NCI-H774 (cell line): ENCODE measurements at places on chromosomes 4 and X.
A peak's percentile ranks its signal among the peaks of the same experiment; 100 is the strongest.

DNA sequence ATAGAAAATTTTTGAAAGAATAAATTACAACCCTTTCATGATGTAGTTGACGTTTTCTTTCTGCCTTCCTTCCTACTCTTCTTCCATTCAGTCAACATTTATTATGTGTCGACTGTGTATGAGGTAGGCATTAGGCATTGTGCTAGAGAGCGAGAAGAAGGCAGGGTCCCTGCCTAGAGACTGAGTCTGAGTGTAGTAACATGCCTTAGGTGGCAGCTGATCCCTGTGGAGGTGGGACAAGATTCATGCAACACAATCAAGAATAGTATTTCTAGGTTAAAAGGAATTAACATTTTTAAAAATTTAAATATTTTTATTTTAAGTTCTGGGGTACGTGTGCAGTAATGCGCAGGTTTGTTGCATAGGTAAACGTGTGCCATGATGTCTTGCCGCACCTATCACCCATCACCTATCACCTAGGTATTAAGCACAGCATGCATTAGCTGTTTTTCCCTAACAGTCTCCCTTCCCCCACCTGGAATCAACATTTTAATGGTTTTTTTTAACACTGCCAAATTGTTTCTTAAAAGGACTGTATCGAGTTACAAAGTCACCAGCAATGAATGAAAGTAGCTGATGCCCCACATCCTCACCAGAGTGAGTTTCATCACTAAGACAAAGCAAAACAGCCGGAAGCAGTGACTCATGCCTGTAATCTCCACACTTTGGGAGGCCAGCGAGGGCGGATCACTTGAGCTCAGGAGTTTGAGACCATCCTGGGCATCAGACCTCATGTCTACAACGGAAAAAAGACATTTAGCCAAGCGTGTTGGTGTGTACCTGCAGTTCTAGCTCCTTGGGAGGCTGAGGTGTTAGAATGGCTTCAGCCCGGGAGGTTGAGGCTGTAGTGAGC is 84.0 kb downstream of the WWC2 start:
- DNase-seq = peak; percentile 3

GRCh38 chrX:30141966-30142365 is 73.4 kb upstream of the MAGEB2 start:
- DNase-seq = peak; percentile 5

DNA sequence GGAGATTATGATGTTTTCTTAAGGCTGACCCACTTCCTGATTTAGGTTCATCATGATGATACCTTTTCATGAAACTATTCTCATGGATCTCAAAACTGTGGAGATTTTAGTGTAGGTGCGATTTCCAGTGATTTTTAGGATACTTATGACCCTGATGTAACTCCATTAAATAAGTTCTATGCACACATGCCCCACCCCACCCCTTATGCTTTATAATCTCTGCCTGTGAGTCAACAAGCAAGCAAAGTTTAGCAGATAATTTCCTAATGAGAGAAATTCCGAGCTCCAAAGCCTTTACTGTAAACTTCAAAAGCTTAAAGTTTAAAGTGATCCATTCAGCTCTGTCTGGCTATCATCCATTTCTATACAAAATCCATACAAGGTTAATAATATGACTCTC is 56.4 kb downstream of the C4orf33 start:
- DNase-seq = no peak

GRCh38 chrX:45137531-45137930 is 63.1 kb downstream of the DIPK2B start:
- no peak for DNase-seq

- DNase-seq = no peak
Observed at GRCh38 chr4:41963105-41963504, 18.5 kb upstream of the DCAF4L1 start.

GRCh38 chr4:182893047-182893446 is 24.1 kb downstream of the DCTD start:
- no peak for DNase-seq

GRCh38 chr4:71026086-71026485 is 32.6 kb downstream of the DCK start:
- DNase-seq = no peak

GRCh38 chr4:78602334-78602733 is 50.8 kb downstream of the ANXA3 start:
- DNase-seq = no peak

- no peak for DNase-seq
Observed at GRCh38 chr4:151657896-151658295, 102.9 kb downstream of the GATB start.

DNA sequence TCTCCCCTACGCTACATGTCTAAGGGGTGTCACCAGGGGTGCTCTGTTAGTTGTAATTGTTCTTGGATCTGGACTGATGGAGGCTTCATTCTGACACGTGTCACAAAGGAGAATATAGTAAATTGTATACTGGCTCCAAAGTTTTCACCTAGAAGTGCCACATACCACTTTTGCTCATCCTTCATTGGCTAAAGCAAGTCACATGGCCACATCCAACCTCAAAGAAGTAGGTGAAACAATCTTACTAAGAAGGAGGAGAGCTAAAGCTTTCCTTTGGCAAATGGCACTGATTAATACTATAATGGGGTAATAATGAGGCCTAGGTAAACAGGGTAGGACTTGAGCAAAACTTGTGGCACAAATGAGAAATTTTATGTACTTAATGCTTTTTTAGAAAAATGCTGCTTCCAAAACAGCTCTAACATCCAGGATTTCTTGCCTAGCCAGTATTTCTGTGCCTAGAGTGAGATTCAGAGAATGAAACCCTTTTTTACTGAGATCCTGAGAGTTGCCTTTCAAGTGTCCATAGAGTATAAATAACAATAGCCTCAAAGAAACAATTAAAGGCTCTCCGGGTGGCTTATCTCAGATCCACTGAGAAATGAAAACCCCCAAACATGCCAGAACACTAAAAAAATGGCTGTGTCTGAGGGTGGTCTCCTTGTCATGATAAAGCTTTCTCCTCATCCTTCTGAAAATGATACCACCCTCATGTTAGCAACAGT is 34.7 kb downstream of the NHS start:
- no peak for DNase-seq

DNA sequence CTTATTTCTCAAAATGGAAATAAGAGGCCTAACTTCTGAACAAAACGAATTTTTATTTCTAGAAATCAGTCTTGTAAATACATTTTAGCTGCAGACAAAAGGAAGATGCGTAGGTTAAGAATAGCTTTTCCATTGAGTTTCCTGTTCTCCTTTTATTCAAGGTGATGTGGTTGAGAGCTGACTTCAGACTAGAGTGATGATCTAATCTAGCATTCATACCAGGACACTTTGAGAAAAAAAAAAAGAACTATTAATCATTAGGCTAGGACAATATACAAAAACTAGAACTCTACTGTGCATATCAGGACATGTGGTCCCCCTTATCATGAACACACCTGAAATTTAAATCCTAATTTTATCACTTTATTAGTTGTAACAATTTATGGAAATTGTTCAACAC is 884.5 kb upstream of the EPHA5 start:
- no peak for DNase-seq

DNA sequence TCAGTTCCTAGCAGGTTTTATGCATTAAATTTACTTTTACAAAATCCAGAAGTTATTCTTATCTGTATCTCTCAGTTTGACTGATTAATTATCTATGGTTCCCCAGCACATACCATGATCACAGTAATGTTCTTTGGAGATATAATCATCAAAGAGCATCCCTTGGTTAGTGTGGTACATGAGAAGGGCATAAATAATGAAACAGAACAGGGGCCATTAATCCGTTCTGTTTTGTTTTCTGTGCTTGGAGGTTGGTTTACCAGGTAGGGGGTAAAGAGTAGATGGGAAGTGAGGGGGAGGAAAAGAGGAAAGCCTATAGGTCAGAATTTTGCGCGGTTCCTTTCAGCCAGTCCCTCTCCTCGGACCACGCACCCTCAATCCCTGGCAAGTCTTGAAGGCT is 718.7 kb upstream of the TENM3 start:
- peak; percentile 60 for DNase-seq

GRCh38 chrX:67613366-67613765 is 69.5 kb downstream of the AR start:
- DNase-seq = no peak
